ENCODE measurements at places on chromosomes 3 and 15.

- no peak for DNase-seq
These were observed 1.2 kb upstream of the RYK start for GRCh38 chr3:134251731-134252391.

GRCh38 chr3:108959017-108959416 lies 5.3 kb upstream of the GUCA1C start:
- DNase-seq, result no peak

DNA sequence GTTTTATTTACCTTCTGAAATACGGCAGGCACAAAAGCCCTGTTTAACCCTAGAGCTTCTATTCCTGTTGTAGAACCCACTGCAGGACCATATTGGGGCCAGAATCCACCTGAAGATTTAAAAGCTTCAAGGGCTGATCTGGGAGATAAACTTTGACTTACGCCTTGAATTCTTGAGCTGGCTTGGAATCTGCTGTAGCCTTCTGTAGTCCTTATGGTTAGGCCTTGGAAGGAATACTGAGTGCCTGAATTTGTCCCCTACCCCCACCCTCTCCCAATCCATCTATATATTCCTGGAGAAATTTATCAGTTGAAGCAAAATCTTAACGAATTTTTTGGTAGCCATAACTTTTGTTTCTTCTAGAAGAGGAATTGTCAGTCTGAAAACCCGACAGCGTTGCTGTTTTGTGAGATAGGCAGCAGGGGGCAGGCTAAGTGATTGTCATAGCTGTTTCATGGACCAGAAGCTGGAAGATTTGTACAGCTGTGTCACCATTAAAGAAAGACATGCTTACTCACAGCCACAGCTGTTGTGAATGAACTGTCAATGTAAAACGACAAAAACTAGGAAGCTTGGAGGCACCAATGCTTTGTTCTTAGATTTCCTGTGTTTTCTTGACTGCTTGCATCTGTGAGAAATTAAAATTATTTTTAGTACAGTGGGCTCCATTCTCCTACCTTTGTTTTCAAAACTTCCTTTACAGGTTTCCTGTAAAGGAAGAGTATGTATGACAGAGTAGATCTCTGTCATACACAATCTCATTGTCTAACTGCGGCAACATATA lies 12.8 kb downstream of the LXN start:
- DNase-seq, result peak; percentile 5

DNA sequence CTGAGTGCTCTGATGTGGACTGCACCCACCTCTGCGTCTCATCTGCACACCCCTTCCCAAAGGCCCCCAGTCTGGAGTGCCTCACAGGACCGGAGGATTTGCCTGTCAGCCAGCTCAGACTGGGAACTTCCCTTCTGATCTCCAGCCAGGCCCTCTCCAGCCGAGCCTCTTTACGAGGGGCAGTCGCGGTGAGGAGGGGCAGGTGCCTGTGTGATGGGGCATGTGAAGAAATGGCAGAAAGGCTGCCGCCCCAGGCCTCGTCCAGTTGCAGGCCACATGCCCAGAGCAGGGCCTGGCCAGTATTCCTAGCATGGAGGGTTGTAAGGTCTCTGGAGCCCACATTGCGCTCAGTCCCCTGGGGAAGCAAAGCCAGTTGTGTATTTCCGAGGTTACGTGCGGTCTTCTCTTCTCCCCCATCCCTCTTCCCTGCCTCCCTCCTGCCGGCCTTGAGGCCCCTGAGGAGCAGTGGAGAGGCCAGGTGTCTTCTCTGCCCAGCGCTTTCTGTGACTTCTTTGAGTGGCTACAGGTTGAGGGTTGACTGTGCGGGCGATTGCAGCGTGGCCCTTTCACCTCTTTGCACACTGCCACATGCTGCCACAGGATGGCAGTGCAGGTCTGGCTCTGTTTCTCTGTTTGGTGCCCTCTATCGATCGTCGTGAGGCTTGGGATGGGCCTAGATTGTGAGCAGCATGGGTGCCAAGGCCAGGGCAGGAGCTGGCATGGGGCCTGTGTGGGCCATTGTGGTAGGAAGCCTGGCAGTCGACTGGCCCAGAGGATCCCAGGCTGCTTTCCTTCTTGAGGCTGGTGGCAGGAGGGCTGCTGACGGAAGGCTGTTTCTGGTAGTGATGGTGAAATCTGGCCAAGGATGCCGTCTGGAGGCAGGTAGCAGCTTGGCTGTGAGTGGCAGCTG lies 5.3 kb downstream of the CLK3 start:
- peak; percentile 48 for DNase-seq

DNA sequence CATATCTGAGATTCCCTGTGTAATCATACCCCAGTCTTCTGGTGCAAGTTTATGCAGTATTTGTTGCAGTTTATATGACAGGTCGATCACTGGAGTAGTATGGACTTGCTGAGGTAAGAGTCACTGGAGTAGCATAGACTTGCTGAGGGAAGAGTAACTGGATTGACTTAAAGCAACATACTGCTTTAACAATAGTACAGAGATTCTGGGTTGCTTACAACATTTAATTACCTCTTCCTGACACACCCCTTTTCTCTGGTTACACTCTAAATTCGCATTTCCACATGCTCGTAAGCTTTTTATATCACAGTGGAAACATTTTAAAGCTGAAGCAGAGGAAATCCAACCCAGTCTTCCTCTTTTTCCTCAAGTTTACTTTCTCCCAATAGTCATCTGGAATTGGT lies 11.8 kb downstream of the AAGAB start:
- no peak for DNase-seq

GRCh38 chr3:78517965-78518364 lies 1249.8 kb downstream of the ROBO1 start:
- no peak for DNase-seq

DNA sequence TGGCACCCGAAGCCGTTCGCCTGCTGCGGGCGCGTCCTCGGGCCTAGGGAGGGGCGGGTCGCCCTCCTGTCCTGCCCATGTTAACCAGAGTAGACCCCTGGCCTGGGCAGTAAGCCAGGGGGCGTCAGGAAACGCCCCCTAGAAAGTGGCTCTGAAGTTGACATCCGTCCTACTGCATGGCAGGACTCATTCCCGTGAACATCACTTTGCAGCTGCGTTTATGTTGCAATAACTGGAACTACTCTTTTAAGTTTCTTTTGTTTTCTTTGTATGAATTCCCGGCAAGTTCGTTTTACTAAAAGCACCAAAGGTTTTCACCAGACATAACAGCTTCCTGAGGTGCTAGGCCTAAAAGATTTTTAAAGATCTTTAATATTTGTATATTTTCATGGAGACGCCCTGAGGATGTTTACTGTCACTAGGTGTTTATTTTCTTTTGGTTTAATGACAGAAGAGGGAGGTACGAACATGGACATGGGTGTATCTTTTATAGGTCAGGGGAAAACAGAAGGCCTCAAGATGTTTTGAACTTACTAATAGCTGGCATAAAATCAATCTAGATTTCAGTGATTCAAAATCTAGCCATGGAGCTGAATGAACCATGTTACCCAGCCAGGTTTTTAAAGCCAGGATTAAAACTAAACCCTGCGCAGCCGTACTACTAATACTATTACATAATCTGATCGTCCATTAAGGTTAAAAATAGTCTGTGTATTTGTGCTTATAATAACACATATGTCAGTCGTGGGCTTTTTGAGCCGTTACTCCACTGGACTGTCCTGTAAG lies 1.0 kb downstream of the C15orf61 start:
- no peak for DNase-seq

GRCh38 chr15:55823191-55823670 lies 80.3 kb upstream of the PRTG start:
- no peak for DNase-seq

GRCh38 chr3:129176051-129176450 lies 7.6 kb downstream of the CNBP start:
- no peak for DNase-seq

DNA sequence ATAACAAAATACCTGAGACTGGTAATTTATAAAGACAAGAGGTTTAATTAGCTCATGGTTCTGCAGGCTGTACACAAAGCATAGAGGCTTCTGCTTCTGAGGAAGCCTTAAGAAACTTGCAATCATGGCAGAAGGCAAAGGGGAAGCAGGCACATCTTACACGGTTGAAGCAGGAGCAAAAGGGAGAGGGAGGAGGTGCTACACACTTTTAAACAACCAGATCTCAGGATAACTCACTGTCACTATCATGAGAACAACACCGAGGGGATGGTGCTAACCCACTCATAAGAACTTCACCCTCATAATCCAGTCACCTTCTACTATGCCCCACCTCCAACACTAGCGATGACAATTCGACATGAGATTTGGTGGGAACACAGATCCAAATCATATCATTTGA lies 54.4 kb downstream of the ATP8B4 start:
- no peak for DNase-seq

- no peak for DNase-seq
These were observed 103.6 kb downstream of the ECT2 start for GRCh38 chr3:172853921-172854666.

All from stimulated activated CD4-positive, alpha-beta T cell treated with anti-CD3 and anti-CD28 coated beads, Interleukin-15, amount 100 ng/mL, for 1 hour (primary cell).